ENCODE measurements at places on chromosomes 5 and 9. TPM values are rescaled to one million over a fixed set of nuclear protein-coding genes. Genes with fewer than 3 reads are reported as not detected.

- no peak overlapping the region for H3K27ac ChIP-seq
- no peaks in the 10 kb centered on the region for H3K4me1 ChIP-seq
- no peaks in the 10 kb centered on the region for H3K36me3 ChIP-seq
Observed at GRCh38 chr5:160976181-160976580, 124.2 kb upstream of the ATP10B start.

GRCh38 chr5:77852068-77852513 lies 76.0 kb upstream of the TBCA start:
- no peak for DNase-seq
- no peaks in the 10 kb centered on the region for H3K36me3 ChIP-seq
- peak overlapping the region; percentile 51 for H3K4me3 ChIP-seq
- no peaks in the 10 kb centered on the region for H3K27me3 ChIP-seq
- H3K27ac ChIP-seq = no peak overlapping the region

GRCh38 chr9:121326901-121327613 lies 43.0 kb downstream of the STOM start:
- peaks cover 74% of the 10 kb centered on the region for H3K4me1 ChIP-seq
- no peaks in the 10 kb centered on the region for H3K27me3 ChIP-seq
- peaks cover 15% of the 10 kb centered on the region for H3K36me3 ChIP-seq
- H3K27ac ChIP-seq = peak overlapping the region; percentile 98
- H3K4me3 ChIP-seq = no peak overlapping the region
- DNase-seq = no peak

DNA sequence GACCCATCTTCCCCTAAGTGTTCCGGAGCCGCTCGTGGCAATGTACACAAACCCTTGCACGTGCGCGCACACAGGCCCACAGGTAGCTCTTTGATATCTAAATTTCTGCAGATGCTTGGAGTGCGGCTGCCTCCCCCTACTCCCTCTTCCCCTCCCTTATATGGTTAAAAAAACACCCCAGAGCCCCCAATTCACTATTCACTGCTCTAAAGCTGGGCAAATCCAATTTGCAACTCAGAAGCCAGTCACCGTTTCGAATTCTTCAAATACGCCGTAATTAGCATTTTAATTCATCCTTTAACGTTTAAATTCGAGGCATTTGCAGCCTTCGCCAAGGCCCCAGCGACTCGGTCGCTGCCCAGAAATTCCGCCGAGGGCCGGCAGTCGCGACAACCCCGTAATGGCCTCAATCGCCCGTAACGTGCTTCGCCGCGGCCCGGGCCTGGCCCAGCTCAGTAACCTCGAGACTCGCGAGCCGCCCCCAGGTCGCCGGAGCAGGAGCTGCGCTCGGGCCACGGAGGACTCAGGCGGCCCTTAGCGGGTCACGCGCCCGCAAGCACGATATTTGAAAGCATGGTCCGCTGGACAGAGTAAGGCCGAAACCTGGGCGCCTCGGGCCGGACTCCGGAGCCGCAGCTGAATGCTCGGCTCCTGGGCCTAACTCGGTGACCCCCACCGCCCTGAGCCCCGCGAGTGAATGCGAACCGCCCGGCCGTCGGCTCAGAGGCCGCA lies 1.3 kb downstream of the IRX2 start:
- H3K4me3 ChIP-seq = peak overlapping the region; percentile 37
- peaks cover 41% of the 10 kb centered on the region for H3K4me1 ChIP-seq
- H3K27ac ChIP-seq = no peak overlapping the region
- DNase-seq = no peak

GRCh38 chr5:57302643-57303042 lies 128.8 kb downstream of the GPBP1 start:
- no peaks in the 10 kb centered on the region for H3K36me3 ChIP-seq
- no peak overlapping the region for H3K4me3 ChIP-seq
- DNase-seq = no peak
- peaks cover 10% of the 10 kb centered on the region for H3K4me1 ChIP-seq

GRCh38 chr5:142491270-142491669 lies 166.4 kb upstream of the SPRY4 start:
- no peak overlapping the region for H3K4me3 ChIP-seq
- no peaks in the 10 kb centered on the region for H3K27me3 ChIP-seq
- H3K27ac ChIP-seq = no peak overlapping the region
- H3K36me3 ChIP-seq = no peaks in the 10 kb centered on the region

DNA sequence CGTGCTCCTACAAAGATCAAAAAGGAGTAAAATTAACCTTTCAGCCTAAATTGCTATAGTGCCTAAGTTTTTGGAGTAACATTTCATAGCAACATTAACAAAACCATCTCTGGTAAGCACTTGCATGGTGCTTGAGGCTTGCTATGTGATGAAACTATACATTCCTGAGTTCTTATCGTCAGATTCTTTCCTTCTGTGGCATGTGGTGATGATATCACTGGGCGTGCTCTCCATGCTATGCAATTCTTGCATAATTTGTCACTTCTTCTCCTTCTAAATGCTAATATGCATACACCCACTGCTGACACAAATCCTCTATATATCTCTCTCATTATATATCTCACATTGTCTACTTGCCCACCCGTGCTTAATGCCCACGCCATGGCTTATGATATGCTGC lies 2019.9 kb downstream of the MAT2B start:
- no peak overlapping the region for H3K4me3 ChIP-seq
- H3K27ac ChIP-seq = no peak overlapping the region
- no peak for DNase-seq
- H3K4me1 ChIP-seq = no peaks in the 10 kb centered on the region

GRCh38 chr9:72794946-72795345 lies 157.9 kb downstream of the ALDH1A1 start:
- H3K4me1 ChIP-seq = no peaks in the 10 kb centered on the region
- H3K27ac ChIP-seq = no peak overlapping the region
- no peak for DNase-seq
- no peaks in the 10 kb centered on the region for H3K27me3 ChIP-seq
- H3K36me3 ChIP-seq = no peaks in the 10 kb centered on the region

GRCh38 chr5:39532511-39532910 lies 107.7 kb upstream of the DAB2 start:
- no peak for DNase-seq
- no peaks in the 10 kb centered on the region for H3K4me1 ChIP-seq
- H3K27ac ChIP-seq = no peak overlapping the region
- H3K4me3 ChIP-seq = no peak overlapping the region
- no peaks in the 10 kb centered on the region for H3K27me3 ChIP-seq
- no peaks in the 10 kb centered on the region for H3K36me3 ChIP-seq

DNA sequence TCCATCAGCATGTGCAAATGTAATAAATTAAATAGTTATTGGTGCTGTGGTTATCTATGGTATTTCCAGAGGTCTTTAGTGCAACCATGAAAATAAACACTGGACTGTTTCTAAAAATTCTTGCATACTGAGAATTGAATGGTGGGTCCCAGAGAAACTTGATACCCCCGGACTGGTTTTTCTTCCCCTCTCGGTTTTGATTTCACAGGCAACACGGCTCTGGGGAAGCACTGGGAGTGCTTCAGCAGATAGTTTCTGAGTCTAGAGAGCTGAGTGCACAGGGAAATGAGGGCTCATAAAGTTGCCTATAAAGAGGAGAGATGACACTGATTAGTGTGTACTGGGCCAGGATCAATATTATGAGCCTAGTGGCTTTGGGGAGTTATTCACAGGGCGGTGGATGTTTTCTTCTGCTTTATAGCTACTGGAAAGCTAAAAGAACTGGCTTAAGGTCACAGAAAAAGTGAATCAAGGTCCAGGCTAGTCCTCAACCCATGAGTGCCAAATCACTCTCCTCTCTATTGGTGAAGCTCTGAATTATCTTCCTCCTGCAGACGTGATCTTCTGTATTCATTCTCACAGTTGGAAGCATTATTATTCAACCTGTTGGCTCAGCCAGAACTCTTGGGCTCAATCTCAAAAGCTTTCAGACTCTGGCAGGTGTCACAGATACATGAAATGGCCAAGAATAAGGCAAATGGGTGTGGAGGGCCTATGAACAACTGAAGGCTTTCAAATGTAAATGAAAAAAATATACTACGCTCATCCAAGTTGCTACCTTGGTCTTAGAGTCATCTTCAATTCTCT lies 170.2 kb upstream of the HMHB1 start:
- no peak for DNase-seq
- no peaks in the 10 kb centered on the region for H3K27me3 ChIP-seq
- no peak overlapping the region for H3K4me3 ChIP-seq
- no peak overlapping the region for H3K27ac ChIP-seq
- H3K4me1 ChIP-seq = no peaks in the 10 kb centered on the region

GRCh38 chr5:105968981-105969380 lies 1701.8 kb downstream of the EFNA5 start:
- no peaks in the 10 kb centered on the region for H3K4me1 ChIP-seq
- H3K27me3 ChIP-seq = no peaks in the 10 kb centered on the region
- H3K27ac ChIP-seq = no peak overlapping the region

- no peak for DNase-seq
- no peak overlapping the region for H3K27ac ChIP-seq
- no peaks in the 10 kb centered on the region for H3K36me3 ChIP-seq
- H3K4me3 ChIP-seq = no peak overlapping the region
- H3K4me1 ChIP-seq = peaks cover 19% of the 10 kb centered on the region
- no peaks in the 10 kb centered on the region for H3K27me3 ChIP-seq
Observed at GRCh38 chr5:147551677-147552076, 41.8 kb upstream of the DPYSL3 start.

DNA sequence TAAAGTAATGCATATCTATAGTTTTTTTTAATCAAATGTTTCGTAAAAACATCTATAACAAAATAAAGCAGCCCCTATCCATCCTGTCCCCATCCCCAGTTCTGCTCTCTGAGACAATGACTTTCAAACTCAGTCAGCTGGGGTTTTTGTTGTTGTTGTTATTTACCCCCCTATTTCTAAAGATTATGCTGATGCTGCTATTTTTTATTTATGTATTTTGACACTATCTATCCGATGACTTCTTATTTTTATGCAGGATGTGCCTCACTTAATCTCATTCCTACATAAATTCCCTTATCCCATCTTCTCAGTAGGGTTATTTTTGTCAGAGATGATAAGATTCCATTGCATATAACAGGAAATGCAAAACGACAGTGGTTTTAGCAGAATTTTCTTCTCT lies 45.3 kb upstream of the ENTREP1 start:
- no peaks in the 10 kb centered on the region for H3K4me1 ChIP-seq
- no peaks in the 10 kb centered on the region for H3K27me3 ChIP-seq
- no peaks in the 10 kb centered on the region for H3K36me3 ChIP-seq
- no peak overlapping the region for H3K27ac ChIP-seq
- DNase-seq = no peak
- no peak overlapping the region for H3K4me3 ChIP-seq

GRCh38 chr5:130290219-130290618 lies 386.0 kb downstream of the CHSY3 start:
- no peak overlapping the region for H3K4me3 ChIP-seq
- no peak overlapping the region for H3K27ac ChIP-seq
- H3K4me1 ChIP-seq = peaks cover 13% of the 10 kb centered on the region
- H3K27me3 ChIP-seq = no peaks in the 10 kb centered on the region

DNA sequence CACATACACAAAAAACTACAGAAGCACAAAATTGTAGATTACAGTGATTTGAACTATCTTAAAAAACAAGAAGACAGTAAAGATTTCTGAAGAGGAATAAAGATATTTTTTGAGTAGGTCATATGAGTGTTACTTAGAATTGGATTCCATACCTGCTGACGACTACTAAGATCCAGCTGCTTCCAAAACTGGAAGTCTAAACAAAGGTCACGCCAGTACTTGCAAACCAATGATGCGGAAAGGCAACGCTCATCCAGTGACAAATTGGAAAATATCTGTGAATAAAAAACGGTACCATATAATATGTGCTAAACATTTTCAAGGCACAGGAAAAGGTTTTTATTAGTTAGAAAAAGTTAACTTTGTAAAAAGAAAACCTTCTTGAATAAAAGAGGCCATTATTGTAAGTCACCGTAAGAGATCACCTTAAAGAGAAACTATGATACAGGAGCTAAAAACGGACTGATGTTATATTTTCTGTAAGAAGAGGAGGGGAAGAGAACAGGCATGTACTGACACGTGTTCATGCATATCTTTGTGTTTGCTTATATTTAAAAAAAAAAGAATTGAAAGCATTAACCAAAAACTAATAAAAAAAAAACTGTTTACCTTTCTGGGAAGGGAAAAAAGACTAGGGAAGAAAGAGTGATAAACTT lies 14.1 kb downstream of the FBXL17 start:
- H3K36me3 ChIP-seq = no peaks in the 10 kb centered on the region
- no peaks in the 10 kb centered on the region for H3K4me1 ChIP-seq
- no peaks in the 10 kb centered on the region for H3K27me3 ChIP-seq
- no peak for DNase-seq
- H3K4me3 ChIP-seq = no peak overlapping the region
- no peak overlapping the region for H3K27ac ChIP-seq

DNA sequence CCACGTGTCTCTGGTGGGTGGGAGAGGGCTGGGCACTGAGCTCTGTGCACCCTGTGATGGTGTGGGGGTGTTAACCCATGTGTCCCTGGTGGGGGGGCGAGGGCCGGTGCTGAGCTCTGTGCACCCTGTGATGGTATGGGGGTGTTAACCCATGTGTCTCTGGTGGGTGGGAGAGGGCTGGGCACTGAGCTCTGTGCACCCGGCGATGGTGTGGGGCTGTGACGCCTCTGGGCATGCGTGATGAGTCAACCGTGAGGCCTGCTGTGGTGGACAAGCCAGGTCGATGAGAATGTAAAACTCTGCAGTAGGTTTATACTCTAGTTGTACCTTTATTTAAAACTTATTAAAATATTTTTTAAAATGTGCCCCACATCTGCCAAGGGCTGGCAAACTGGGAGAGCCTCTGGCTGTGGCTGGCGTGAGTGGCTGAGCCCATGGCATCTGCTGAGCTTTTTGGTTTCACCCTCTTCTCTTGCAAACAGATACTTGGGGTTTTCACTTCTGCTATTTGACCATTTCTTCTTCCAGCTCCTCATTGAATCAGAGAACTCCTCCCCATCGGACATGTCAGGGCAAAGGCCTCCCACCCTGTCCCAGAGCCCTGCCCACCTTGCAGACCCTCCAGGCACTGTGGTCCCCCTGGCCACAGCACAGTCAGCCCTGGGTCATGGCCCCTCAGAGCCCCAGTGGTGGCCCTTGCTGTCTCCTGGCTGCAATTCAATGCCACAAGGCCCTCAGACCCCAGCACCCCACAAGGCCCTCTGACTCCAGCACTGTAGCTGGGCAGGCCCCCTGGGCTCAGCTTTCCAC lies 18.5 kb upstream of the EXOC3 start:
- no peaks in the 10 kb centered on the region for H3K36me3 ChIP-seq
- no peak overlapping the region for H3K27ac ChIP-seq
- H3K4me3 ChIP-seq = no peak overlapping the region
- DNase-seq = no peak
- H3K27me3 ChIP-seq = no peaks in the 10 kb centered on the region

SLC34A1 gene
- not detected for total RNA-seq

NDUFA8 gene
- total RNA-seq = 32.4 TPM

IGIP gene
- total RNA-seq = 16.7 TPM

SHOC1 gene
- 0.25 TPM for total RNA-seq

ADAMTS12 gene
- 7.6 TPM for total RNA-seq

C9orf50 gene
- not detected for total RNA-seq

Data from vagina (tissue), 2 donors.